Breast epithelium (tissue), 4 donors: ENCODE measurements at places on chromosomes 5 and 9.

GRCh38 chr5:81789033-81789432 is 38.1 kb upstream of the SSBP2 start:
- no peak for DNase-seq

DNA sequence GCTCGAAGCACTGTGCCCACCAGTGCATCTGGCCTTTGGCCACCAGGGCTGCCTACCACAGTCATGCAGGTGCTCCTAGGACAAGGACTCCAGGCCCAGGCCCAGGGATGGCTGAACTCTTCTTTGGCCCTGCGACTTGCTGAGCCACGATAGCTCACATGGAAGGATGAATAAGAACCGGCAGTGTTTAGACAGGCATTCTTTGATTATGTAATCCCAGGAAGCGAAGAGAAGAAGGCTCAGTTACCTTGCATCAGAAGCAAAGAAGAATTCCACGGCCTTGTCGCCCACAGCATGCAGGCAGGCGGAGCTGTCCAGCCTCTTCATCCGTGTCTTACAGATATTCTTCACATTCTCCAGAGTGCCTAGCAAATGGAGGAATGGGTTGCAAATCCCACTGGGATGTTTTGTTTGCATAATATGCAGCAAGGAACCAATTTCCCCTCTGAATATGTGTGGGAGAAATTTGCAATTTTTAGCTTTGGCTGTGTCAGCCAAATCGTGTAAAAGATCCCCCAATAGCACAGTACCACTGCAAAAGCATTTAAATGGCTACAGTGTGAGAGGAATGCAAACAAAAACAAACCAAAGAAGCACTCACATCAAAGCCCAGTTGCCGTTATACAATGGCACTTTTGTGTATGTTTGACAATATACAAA is 29.1 kb downstream of the GFPT2 start:
- DNase-seq, result no peak

DNA sequence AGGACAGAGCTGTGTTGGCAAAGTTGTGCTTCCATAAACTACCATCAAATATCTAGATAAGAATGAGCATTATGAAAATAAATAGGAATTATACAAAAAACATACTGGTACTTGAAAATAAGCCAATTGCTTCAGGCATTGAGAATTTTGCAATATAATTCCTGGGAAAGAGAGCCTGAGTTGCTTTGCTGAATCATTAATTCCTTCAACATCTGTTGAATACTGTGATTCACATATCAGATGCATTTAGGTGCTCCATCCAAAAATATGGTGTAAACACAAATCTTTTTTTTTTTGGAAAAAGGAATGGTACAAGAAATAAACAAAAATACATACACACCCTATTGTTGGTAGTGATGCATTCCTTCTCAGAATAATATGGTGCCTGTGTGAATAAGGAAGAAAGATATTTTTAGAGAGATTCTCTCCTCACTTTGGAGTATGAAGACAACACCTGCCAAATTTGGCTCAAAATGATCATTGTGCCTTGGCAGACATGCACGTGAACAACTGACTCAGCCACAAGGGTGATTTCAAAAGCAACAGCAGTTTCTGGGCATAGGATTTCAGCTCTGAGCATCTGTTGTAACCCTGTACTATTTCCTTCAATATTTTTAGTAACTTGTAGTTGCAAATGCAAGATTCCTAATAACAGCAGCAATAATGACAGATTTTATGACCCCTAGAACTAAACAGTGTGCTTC is 96.7 kb downstream of the CAVIN4 start:
- no peak for DNase-seq

DNA sequence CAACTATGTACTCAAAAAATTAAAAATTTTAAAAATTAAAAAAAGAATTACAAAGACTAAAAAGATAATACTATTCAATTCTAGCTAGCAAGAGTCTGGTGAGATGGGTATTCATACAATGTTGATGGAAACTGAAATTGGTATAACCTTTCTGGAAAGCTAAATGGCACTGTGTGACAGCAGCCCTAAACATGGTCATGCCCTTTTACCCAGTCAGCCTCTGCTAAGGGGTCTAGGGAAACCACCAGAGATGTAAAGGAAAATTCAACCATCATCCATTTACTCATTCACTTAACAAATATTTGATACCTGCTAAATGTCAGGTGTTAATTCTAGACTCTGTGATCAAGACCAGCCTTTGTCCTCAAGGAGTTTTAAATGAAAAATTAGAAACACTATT is 29.3 kb downstream of the IL31RA start:
- no peak for DNase-seq

DNA sequence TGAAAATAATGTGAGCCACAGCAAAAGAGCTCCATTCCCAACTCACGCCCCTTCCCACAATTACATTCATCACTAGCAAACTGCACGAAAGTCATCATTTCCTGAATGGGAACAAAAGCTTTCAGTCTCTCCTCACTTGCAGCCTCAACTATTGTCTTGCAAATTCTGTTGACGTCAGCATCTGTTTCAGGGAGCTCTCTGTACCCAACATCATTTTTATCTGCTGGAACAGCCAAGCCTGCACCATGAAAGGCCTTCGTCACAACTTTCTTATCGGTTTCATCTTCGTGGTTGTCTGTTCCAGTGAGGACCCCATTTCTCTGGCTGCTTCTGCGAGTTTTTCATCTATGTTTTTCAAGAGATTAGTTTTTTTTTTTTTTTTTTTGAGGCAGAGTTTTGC is 14.3 kb upstream of the RNF130 start:
- DNase-seq, result no peak

- DNase-seq, result no peak
These were observed 205.2 kb upstream of the DAB2 start for GRCh38 chr5:39629946-39630345.

DNA sequence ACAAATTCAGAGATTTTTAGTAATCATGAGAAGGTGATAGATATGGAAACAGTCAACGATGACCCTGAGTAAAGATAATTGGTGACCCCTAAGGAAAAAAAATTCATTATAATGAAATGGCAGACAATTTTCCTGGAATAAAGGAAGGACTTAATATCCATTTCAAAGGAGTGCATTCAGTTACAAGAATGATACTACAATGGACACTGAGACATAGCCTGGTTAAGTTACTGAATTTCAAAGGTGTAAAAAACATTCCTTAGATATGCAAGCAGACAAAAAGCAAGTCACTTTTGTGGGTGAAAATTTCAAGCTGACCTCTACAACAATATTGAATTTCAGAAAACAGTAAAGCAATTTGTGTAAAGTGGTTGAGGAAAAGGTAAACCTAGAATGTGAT is 1012.5 kb upstream of the SEMA6A start:
- DNase-seq, result no peak

GRCh38 chr9:33329117-33329563 is 38.8 kb downstream of the NFX1 start:
- DNase-seq, result peak; percentile 69

GRCh38 chr5:79135790-79136553 is 24.4 kb downstream of the BHMT start:
- no peak for DNase-seq

DNA sequence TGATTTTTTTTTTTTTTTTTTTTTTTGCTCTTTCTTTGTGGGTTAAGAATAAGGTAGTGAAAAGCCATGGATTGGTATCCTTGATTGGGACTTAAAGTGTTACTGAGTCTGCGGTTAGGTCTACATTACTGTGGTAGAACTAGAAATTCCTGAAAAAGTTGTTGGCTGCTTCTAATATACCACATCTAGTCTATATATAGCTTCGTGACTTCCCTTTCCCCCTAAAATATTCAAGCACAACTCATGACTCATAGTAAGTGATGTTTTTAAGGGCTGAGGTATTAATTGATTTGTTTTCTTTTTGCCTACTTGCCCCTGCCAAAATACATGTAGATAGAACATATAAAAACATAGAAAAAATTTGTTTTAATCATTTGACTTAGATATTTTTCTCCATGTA is 247.6 kb downstream of the TMEM232 start:
- no peak for DNase-seq

DNA sequence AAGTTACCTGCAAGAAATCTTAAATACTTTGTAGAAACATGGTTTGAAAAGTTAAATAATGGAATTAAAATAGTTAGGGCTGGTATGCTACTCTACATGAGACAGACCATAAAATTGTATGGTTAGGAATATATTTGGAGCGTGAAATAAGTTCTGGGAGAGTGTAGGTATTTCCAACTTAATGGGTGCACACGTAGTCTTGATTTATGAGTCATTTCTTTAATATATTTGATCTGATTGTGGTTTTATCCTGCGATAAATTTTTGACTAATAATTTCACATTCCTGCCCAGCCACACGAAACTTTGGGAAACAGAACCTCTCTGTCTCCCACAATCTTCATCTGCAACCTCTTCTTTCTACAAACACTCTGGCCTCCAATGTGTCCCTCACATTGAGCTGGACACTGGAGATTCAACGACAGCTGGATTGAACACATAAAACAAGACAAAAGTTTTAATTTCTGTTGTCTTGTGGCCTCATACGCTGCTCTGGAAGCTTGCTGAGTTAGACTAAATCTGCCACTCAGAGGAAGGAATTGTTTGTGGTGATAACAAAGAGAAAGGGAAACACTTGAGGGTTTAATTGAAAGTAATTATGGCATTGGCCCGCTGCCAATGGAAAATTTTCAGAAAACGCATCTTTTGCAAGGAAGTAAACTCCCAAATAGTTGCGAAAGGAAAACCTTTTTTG is 201.8 kb upstream of the ZNF608 start:
- DNase-seq, result no peak

DNA sequence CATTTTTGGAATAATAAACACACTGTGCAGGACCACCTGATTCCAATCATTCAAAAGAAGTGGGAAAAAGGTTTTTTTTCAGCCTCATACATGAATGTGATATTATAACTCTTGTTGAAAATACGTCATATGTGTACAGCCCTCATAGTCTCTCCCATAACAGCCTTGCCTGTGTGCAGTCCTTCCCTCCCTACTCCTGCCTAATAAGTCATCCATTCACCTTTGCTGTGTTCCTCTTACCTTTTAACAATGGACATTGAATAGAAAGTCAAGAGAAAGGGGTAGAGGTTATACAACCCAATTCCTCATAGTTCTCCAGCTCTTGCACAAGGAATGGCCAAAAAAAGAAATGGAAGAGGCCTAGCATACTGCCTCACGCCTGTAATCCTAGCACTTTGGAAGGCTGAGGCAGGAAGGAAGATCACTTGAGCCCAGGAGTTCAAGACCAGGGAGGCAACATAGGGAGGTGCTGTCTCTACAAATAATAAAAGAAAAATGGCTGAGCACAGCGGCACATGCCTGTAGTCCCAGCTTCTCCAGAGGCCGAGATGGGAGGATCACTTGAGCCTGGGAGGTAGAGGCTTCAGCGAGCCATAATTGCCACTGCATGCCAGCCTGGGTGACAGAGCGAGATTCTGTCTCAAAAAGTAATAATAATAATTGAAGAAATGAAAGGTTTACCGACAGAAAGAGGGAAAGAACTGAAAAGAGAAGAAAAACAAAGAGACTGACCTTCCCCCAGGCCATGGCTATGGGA is 356.1 kb upstream of the KIF2A start:
- no peak for DNase-seq

- DNase-seq, result peak; percentile 6
These were observed 10.1 kb downstream of the OLFML2A start for GRCh38 chr9:124786881-124787573.

DNA sequence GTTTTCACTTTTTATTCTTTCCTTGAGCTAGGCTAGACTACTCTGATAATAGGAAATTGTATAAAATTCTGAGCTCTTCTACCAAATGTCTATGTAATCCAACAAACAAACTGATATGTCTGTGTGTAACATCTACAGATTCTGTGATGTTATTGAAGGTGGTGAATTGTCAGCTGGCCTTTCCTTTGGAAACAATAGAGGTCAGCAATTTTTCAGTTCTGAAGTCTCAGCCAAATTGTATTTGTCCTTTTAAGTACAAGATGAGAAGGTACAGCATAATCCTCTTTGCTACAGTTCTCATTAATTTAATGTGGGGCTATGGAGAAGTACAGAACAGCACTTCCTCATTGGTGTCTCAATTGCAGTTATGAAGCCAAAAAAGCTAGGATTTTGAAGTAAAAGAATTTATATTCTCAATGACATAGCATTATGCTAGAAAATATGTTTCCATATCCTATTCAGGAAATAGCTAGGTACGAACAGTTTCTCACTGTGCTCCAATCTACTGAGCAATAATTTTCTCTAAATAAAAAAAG is 198.0 kb downstream of the HINT1 start:
- DNase-seq, result no peak

GRCh38 chr9:23567516-23568165 is 258.4 kb downstream of the ELAVL2 start:
- no peak for DNase-seq

DNA sequence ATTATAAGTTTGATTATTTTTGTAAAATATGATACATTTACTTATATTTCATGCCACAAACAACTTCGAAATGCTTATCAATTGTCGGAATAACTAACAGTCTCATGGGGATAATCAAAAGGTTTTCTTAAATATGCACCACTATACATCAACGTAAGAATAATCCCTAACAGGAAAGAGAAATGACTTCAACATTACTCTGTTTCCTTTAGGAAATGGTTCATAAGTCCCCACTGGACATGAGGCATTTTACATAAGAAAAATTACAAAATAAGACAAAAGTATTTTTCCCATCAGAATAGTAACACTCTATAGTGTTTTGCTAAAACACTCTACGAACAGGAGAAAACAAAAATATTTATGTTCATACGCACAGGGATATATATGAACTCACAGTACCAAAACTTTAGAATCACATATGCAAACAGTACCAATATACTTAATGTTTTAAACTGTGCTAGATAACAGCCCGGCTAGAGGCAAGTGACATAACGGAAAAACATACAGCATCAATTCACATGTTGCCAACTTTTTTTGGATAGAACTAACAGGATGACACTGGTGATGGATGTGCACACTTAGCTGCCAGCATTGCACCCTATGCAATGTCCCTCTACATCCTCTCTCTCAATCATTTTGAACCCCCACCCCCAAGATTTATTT is 120.5 kb downstream of the NFIB start:
- no peak for DNase-seq

GRCh38 chr5:146772881-146773466 is 105.6 kb downstream of the PPP2R2B start:
- no peak for DNase-seq

GRCh38 chr9:90044263-90044662 is 439.5 kb downstream of the GADD45G start:
- DNase-seq, result no peak

GRCh38 chr5:142800776-142801494 is 30.8 kb downstream of the ARHGAP26 start:
- DNase-seq, result no peak

DNA sequence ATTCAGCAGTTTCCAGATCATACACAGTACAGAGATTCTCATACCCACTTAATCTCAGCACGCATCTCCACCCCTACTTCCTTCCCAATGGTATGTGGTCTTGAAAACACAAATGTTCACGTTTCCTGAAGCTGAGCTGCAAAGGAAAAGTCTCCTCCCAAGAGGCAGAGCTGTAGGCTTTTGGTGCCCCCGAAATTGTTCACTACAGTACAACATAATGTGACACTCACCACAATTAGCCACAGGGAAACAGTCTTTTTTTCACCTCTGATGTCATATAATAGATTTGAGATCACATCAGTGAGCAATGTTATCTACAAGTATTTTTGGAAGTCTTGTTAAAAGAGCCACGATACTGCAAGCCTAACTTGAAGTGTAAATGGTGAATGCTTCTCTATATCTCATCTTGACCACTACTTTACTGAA is 40.2 kb downstream of the NFIB start:
- DNase-seq, result no peak
